ENCODE measurements at places on chromosomes 3 and 15.

DNA sequence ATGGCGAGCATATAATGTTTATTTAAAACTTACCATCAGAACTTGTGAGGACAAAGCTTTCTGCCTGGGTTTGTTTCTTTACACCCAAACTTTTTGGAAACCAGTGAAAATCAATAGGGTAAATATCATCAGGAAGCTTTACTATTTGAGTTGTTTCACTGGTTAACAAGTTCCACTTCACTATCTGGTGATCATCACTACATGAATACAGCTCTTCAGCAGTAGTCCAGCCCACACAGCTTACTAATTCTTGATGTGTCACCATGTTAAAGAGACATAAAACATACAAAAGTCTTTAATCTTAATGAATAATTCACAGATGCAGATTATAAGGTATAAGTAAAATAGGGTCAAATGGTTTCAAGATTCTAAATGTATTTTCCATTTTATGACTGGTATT, 17.6 kb downstream of the IFT80 start:
- DNase-seq = no peak

GRCh38 chr3:3699816-3700633, 99.2 kb upstream of the LRRN1 start:
- DNase-seq = no peak

- DNase-seq = no peak
These were observed 46.6 kb downstream of the EPHB3 start for GRCh38 chr3:184608209-184608608.

GRCh38 chr15:101390462-101390861, 95.4 kb upstream of the SNRPA1 start:
- no peak for DNase-seq

- DNase-seq = no peak
These were observed 66.9 kb upstream of the TRA2B start for GRCh38 chr3:186004671-186005070.

DNA sequence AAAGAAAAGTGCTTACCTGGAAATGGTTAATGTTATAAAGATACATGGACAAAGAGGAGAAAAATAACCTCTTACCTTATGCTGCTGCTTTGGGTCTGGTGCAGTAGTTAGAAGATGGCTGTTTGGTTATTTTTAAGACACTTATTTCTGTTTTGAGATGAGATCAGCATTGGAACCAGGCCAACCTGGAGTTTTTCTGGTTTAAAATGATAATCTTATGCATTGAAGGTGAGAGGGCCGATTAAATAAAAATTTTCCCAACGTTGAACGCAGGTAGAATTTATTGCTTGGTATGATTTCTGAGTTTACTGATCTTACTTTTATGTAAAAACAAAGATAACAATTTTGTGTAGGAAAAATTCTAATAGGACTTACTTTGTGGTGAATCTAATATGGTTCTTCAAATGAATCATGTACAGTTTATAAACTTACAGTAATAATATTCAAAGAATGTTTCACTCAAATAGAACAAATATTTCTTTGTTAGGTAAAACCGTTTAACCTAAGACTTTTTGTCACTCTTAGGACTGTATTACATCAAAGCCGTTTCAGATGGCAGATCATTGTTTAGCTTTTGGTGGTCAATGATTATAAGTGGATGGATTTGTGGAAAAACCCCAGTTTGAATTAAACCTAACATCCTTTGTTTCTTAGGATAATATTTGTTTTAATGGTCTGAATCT, 14.9 kb downstream of the UBE2E2 start:
- no peak for DNase-seq

DNA sequence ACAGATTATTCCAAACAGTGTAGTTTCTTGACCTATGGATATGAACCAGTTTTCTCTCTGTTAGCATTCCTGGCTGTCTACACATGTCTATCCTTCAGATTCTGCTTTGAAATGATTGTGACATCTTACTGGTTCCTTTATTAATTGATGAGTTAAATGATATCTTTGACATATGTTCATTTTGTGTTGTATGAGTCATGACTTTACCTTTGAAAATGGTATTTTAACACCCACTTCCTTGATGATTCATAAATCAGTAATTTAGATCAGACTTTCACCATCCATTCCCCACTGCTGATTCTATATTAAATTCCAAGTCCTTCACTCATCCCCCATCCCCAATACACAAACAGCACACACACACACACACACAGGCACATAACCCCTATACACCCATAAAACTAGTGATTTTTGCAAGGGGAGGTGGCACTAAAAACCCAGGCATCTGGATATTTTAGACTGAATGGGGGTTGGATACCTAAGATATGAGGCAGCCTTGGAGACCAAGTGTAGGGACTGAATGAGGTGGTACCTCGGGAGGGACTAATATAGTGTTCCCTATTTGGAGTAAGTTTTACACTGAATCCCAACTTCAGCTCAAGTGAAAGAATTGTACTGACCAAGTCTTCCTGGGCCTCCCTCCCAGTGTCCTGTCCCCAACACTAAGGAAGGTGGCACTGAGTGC, 9.7 kb downstream of the CCK start:
- peak; percentile 83 for DNase-seq

DNA sequence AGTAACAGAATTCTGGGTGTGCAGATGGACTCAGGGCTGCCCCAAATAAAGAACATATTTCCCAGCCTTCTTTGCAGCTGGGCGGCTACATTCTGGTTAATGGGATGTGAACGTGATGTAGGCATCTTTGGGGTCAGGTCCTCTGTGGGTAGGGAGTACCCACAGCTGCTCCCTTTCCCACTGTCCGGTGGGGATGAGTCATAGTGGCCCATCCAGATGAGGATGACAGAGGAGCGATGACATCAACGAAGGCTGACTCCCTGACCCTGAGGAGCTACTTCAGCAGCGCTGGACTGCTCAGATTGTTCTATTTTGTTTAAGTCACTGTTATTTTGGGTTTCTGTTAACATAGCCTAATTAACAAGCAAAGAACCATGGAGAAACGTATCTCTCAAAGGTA, 38.0 kb downstream of the SRPRB start:
- DNase-seq = peak; percentile 17

DNA sequence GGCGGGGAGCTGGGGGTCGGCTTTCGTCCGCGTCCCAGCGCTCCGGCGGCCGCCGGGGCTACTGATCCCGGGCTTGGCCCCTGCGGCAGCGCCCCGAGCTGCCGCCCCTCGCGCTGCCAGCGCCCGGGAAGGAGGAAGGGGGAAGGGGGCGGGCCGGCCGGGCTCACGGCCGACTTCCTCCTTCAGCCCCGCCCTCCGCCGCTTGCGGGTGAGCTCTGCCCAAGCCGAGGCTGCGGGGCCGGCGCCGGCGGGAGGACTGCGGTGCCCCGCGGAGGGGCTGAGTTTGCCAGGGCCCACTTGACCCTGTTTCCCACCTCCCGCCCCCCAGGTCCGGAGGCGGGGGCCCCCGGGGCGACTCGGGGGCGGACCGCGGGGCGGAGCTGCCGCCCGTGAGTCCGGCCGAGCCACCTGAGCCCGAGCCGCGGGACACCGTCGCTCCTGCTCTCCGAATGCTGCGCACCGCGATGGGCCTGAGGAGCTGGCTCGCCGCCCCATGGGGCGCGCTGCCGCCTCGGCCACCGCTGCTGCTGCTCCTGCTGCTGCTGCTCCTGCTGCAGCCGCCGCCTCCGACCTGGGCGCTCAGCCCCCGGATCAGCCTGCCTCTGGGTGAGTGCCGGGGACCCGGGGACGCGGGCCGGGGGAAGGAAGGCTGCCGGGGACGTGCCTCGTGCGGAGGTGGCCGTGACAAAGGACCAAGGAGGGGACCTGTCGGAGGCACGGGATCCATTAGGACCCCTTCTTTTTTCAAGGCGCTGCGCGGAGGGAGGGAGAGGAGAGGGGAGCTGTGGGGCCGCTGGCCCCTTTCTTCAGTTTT, at the start of gene SEMA4B:
Gene SEMA4B (plus strand): TSS at position 201 of the 814 bp plus-strand sequence. CDS start 249 bp downstream, at position 450.
- DNase-seq = no peak

- no peak for DNase-seq
These were observed 18.3 kb downstream of the OSTN start for GRCh38 chr3:191217301-191217700.

- DNase-seq = no peak
These were observed 661.1 kb downstream of the MAGI1 start for GRCh38 chr3:65377637-65378036.

DNA sequence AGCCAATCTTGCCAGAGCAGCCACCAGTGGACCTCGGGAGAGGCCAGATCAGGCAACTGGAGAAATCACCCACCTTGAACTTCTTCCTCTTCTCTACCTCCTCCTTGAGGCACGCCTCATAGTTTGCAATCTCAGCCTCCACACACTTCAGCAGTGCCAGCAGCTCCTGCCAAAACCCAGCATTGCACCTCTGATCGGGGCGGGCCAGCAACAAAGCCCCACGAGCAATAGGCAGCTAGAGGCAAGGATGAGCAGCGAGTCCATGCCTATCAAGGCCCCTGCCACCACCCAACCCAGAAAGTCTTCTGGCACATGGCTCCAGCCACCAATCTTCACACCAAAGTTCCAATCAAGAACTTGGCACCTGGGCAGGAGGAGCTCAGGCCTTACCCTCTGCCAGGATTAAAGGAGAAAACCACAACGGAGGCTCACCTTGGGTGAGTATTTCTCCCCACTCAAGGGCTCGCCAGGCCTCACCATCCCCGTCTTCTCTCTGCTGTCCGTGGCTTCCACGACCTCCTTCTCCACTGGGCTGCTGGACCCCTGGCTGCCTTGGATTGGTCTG, 42.1 kb downstream of the SEMA3G start:
- no peak for DNase-seq

DNA sequence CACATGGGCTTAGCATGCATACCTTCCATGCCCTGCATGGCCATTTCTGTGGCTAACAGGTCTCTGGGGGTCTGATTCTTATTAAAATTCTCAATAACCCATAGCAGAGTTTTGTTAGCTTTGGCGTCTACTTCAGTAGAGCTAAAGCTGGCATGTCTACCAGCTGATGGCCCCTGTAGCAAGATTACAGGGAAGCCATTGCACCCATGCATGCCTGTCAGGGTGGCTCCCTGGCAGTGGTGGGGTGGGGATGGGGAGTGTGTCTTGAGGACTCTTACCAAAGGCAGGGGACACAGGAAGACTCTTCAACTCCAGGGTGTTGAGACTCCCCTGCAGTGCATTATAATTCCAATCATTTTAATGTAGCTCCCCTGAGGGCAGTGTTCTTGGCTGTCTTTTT, 4.7 kb downstream of the KY start:
- DNase-seq = no peak

DNA sequence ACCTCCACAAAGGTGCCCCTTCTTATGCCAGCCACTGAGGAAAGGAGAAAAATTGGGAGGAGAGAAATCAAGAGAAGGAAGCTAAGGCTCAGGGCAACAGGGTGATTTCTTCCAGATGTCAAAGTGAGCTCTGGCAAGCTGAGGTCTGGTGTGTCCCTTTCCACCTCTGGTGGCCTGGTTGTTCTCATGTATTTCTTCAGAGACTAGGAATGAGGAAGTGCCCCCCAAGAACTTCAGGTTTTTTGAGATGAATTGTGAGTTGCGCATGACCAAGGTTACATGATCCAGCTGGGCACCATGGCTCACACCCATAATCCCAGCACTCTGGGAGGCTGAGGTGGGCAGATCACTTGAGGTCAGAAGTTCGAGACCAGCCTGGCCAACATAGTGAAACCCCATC, 5.6 kb downstream of the RAB6B start:
- no peak for DNase-seq

GRCh38 chr3:61250784-61251173, 473 bp downstream of the FHIT start:
- no peak for DNase-seq

DNA sequence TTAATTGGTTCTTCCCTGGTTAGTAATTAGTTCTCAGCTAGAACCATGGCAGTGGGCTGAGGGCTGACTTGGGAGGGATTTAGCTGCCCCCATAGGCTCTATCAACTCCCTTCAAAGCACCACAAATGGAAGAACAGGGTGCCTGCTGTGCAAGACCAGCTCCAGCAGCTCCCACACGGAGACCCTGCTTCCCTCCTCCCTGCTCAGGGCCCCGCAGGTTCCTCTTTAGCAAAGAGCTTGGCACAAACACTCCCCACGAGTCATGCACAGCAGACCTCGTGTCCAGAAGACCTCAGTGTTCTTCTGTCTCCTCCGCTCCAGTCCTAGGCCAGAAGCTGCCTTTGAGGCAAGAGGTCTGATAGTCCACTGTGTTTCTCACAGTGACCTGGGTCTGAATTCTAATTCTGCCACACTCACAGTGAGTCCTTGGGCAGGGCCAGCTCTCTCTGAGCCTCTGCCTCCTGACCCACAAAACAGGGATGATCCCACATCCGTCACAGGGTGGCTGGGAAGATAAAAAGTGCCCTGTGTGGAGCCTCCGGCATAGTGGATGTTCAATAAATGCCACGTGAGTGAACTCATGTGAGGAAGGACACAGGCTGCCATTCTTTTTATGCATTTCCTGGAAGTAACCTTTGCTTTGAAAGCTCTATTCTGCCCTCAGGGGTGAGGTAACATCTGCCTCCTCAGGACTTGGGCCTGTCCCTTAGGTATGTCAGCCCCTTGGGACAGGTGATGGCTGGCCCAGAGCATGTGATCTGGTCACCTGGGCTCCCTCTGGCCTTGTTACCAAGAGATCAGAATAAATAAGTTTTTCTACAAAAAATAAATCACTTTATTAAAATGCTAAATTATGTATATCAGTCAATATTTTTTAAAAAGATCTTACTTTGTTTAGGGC, 7.6 kb downstream of the RAB6B start:
- DNase-seq = no peak

DNA sequence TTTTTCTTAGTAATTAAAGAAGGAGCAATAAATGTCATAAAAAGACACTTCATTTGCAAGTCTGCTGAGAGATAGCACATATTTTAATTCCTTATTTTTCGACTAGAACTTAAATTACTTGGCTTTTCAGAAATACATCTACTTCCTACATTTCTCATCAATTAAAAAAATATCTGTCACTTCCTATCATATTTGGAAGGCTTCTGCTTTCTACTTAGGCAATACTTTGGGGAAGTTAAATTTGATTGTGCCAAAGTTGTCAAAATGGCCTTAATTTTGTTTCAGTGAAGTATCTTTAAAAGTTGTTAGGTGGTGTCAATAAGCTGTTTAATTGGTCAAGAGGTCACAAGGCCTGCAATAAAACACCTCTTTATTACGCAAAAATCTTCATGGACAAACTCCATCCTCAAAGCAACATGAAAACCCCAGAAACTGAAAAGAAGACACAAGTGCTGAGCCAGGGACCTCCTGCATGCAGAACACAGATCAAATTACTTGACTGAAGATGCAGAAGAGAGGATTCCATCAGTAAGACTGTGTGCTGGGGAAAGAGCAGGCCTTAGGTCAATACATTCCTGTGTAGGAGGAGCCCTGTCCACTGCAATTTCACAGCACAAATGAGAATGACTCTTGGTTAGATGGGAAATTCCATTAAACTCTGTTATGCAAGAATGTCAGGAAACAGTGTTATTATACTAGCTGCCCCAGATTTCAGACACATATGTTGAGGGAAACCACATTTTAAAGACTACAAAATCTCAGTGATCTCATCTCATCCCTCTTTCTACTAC, 48.0 kb upstream of the FSTL1 start:
- peak; percentile 88 for DNase-seq

DNA sequence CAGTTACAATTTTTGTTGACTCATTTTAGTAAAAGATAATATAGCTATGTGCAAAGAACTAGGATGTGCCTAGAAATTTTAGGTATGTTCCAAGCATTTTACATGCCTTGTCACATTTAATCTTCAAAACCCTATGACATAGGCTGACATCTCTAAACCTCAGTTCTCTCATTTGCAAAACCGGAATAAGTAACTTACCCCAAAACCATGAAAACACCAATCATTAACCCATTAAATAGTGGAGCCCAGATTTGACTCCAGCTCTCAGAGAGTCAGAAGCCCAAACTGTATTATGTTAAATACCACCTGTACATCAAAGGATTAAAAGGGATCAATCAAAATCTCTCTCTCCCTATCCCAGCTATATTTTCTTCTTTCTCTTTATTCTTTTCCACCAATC, 36.6 kb downstream of the GSK3B start:
- DNase-seq = no peak
